Fibroblast of skin of back (primary cell): ENCODE measurements at places on chromosomes 2 and 18.
A peak's percentile ranks its signal among the peaks of the same experiment; 100 is the strongest.

GRCh38 chr2:46849046-46849715, 66.4 kb downstream of the MCFD2 start:
- no peak for DNase-seq

DNA sequence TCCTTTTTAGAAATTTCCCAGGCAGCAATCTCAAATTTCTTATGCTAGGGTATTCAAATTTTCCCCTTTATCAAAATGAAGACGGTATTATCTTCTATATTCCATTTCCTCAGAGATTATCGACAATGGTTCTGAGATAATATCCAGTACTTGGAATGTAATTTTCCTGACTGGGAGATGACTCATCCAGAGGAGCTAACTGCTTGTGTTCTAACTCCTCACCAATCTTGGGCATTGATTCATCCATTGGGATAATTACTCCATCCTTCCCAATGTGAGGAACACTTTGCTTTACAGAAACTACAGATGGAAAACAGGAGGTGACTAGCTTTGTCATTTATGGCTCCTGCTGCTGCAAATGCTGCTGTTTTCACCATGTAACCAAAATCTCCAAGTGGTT, 239.4 kb upstream of the LYPD1 start:
- DNase-seq, result peak; percentile 64

DNA sequence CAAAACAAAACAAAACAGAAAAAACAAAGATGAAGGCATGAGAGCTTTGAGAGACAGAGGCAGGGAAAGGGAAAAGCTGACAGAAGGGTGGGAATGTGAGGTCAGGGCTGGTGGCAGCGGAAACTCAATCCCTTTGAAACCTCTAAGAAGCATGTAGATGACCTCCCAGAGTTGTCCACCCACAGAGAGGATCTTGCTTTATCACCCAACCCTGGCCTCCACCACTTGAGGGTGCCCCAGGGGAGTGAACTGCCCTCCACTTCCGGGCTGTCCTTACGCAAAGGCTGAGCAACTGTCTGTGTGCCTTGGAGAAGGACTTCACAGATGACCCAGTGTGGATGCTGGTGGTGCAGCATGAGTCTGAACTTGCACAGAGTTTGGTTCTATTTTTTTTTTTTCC, 26.7 kb downstream of the PDCL3 start:
- DNase-seq, result peak; percentile 17

DNA sequence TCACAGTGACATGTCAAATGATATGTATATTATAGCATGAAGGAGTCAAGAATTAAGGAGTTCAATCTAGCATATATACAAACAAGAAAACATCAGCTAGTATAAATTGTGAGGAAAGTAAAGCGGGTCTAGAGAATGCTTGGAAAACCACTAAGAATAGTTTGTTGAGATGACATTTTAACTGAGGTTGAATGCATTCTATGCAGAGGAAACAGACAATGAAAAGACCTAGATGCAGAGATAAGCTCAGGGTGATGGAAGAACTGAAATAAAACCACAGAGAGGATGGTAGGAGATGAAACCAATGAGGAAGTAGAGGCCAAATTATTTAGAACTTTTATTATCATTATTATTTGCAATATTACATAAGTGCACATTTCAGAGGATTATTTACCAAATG, 803.6 kb upstream of the FANCL start:
- no peak for DNase-seq

- DNase-seq, result peak; percentile 42
Measured at GRCh38 chr2:45943219-45944044, 292.0 kb downstream of the PRKCE start.

- DNase-seq, result no peak
Measured at GRCh38 chr18:57629422-57629821, 7.8 kb upstream of the NARS1 start.

- DNase-seq, result no peak
Measured at GRCh38 chr2:187232749-187233148, 215.3 kb downstream of the CALCRL start.

- no peak for DNase-seq
Measured at GRCh38 chr2:114940785-114941458, 498.5 kb downstream of the DPP10 start.

DNA sequence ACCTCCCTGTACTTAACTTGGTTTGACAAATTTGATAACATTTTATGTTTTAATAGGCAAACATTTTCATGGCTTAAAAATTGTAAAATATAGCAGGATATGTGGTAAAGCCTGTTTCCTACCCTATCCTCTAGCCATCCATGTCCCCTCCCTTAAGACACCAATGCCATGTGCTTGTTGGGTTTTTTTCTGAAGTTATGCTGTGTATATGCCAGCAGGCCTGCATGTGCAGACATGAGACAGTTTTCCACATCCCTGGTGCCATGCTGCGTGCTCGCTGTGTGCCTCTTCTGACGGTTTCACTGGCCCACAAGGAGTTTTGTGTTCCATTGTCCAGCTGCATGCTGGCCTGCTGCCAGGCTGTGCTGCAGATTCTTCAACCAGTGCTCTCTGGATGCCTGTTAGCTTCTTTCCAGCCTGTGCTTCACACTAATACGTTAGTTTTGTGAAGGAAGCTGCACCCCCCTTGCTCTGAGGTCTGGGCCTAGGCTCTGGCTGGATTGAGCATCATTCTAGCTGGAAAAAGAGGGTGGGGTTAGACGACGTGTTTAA, 16.9 kb downstream of the INPP4A start:
- no peak for DNase-seq

DNA sequence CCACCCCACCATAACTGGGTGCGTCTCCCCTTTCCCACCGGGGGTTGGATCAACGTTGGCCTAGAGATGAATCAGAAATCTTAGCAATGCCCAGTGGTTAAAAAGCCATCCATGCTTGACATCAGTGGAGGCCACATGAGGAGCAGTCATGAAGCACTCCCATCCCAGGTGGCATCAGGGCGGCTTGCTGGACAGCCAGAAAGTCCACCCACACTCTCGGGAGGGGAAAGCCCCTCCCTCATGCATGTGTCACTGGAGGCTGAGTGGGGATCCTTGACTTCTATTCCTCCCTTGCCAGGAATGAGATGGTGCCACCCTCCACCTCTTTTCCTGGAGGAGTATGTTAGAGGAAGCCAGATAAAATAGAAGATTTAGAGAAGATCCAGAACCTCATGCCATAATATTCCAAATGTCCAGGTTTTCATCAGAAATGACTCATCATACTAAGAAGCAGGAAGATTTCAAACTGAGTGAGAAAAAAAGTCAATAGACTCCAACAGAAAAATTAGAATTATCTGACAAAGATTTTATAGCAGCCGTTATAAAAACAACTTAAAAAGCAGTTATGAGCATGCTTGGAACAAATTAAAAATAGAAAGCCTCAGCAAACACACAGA, 507.1 kb upstream of the ID2 start:
- peak; percentile 56 for DNase-seq

DNA sequence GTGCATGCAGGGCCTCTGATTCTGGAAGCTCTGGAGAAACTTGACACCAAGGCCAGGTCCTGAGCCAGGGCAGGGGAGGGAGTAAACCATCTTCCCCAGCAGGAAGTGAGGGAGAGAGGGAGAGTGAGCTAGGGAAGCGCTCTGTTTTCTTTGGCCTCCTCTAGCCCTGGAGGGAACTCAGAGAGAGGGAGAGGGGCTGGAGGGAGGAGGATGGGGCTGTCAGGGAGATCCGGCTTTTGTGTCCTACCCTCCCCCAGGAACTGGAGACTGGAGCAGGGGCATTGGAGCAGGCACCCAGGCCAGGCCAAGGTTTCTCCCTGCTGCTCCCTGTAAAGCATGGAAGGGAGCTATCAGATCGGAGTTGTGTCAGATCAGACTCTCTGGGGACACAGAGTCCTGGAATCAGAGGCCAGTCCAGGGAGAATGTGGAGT, 22.7 kb upstream of the PKDCC start:
- DNase-seq, result peak; percentile 87

DNA sequence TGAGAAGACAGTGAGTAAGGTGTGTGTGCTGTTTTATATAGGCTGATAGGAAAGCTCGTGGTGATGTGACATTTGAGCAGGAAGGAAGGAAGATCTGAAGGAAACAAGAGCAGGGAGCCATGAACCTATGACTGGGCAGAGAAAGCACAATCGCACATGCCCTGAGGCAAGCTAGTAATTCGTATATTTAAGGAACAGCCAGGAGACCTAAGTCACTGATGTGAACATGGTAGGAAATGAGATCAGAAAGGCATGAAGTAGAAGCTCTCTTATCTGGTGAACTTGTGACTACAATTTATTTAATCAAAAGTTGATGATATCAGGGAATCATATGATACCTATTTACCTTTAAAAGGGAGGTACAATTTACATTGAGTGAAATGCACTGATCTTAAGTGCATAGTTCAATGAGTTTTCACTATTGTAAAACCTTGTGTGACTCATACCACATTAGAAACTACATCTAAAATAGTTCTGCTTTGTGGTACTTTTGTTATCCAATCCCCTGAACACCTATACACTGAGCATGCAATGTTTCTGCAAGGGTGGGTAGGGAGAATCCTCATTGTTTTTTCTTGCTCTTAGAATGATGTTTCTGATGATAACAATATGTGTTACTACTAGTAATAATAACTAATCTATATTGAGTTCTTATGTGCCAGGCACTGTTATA, 67.5 kb downstream of the GALNT13 start:
- no peak for DNase-seq

DNA sequence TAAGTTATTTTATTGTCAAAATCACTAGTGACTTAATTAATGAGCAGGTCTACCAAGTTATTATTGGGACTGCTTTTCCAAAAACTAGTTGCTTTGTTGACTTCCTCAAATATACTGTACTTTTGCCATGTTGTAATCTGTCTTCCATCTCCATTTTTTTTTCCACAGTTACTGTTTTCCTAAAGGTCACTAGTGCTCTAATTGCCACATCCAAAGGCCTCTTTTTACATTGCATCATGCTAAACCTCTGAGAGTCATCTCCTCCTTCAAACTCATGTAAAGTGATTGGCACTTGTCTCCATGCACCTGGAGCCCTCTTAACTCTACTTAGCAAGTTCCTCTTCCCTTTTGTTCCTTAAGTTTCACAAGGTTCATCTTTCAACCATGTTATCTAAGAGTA, 11.8 kb downstream of the PMAIP1 start:
- DNase-seq, result no peak

GRCh38 chr2:124369181-124369580, 344.1 kb downstream of the CNTNAP5 start:
- DNase-seq, result no peak

GRCh38 chr18:11733031-11733430, 44.0 kb downstream of the GNAL start:
- DNase-seq, result peak; percentile 56

DNA sequence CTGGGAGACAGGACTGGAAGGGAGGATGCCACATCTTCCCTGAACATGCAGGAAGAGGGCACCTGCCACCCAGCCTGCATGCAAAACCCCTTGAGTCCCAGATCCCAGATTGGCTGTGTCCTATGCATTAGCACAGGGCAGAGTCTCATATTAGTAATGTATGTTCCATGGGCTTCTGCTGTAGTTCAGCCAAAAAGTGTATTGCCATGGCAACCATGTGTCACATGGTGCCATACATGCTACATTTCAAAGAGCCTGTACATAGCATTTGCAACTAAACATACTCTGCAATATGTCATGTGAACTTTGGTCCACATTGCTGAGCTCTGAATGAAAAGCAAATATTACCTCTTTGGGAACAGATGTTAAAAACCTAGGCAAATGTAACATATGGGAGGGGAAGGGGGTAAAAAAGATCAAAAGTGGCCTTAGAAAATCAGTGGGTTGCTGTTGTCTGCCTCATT, 78.4 kb downstream of the DPP4 start:
- no peak for DNase-seq

DNA sequence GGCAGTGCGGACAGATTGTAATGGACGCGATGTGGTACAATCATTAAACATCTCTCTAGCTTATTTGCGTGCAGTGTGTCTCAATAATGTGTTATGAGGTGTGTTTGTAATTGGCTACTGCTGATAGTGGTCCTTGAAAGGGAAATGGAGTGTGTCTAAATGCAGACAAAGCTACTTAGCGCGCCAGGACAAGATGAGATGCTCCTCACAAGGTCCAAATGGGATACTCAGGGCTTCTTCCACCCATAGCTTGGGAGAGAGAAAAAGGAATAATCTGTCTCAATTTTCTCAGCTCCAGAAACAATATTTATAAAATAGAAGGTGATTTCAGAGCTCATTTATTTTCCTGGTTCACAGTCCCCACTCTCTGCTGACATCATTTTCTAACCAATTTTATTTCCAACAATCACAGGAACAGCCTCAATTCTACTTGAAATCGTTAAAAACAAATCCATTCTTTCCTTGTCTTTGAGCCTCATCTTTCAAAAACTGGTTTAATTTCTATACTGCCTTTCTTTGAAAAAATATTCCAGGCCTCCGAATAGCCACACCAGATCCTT, 28.5 kb downstream of the GALNT14 start:
- DNase-seq, result no peak

- DNase-seq, result peak; percentile 89
Measured at GRCh38 chr2:177543007-177543760, 150.6 kb downstream of the AGPS start.

DNA sequence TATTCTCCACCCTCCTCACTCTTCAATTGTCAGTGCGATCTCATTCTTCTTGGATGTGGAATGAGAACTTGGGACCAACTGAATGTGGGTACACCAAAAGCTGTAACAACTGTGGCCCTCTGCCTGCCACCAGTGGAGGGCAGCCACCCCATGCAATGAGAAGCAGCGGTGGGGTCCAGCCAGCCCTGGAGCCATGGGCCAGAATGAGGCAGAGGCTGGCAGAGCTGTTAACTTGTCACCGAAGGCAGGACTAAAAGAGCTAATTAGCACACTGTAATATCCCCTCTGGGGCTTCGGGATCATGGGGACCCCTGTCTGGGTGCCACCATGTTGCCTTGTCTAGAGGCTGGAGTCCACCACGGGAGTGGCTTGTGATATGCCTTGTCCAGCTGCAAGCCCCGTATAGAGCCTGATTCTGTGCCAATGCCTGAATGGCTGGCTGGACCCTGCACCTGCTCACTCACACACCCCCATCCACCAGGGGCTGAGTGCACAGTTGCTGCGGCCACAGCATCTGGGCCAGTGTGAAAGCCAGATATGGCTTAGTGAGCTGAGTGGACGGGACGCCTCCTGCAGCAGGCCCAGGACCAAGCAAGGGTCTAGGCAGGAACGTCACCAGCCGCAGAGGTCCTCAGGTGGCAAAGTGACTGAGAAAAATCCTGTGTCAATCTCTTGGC, 680.5 kb downstream of the DSC3 start:
- no peak for DNase-seq

- DNase-seq, result no peak
Measured at GRCh38 chr2:120845277-120845676, 109.6 kb downstream of the GLI2 start.

GRCh38 chr2:205723179-205723578, 40.9 kb downstream of the NRP2 start:
- no peak for DNase-seq
